Natural killer cell treated with Interleukin-12 subunit alpha and Interleukin-12 subunit beta and Interleukin-15 and Interleukin-18, amount 100 ng/mL, for 72 hours (primary cell): ENCODE measurements at places on chromosomes 6 and 20. TPM values are rescaled to one million over a fixed set of nuclear protein-coding genes. Genes with fewer than 3 reads are reported as not detected.

- no peak for DNase-seq
- no peak overlapping the region for H3K4me3 ChIP-seq
- H3K27ac ChIP-seq, result no peak overlapping the region
- no peaks in the 10 kb centered on the region for H3K36me3 ChIP-seq
- no peaks in the 10 kb centered on the region for H3K4me1 ChIP-seq
- peaks cover 19% of the 10 kb centered on the region for H3K27me3 ChIP-seq
Measured at GRCh38 chr20:51120438-51120837, 97.5 kb upstream of the KCNG1 start.

GRCh38 chr6:63923139-63923739, 287.6 kb downstream of the PHF3 start:
- DNase-seq, result no peak
- no peaks in the 10 kb centered on the region for H3K4me1 ChIP-seq
- H3K4me3 ChIP-seq, result no peak overlapping the region
- no peaks in the 10 kb centered on the region for H3K36me3 ChIP-seq
- no peaks in the 10 kb centered on the region for H3K27me3 ChIP-seq
- H3K27ac ChIP-seq, result no peak overlapping the region

GRCh38 chr20:38162149-38162548, 2.9 kb downstream of the TGM2 start:
- H3K4me3 ChIP-seq, result no peak overlapping the region
- H3K27ac ChIP-seq, result no peak overlapping the region
- H3K4me1 ChIP-seq, result peaks cover 9% of the 10 kb centered on the region
- no peak for DNase-seq
- no peaks in the 10 kb centered on the region for H3K27me3 ChIP-seq
- no peaks in the 10 kb centered on the region for H3K36me3 ChIP-seq

Gene BCAS1
- total RNA-seq, result 0.10 TPM

DNA sequence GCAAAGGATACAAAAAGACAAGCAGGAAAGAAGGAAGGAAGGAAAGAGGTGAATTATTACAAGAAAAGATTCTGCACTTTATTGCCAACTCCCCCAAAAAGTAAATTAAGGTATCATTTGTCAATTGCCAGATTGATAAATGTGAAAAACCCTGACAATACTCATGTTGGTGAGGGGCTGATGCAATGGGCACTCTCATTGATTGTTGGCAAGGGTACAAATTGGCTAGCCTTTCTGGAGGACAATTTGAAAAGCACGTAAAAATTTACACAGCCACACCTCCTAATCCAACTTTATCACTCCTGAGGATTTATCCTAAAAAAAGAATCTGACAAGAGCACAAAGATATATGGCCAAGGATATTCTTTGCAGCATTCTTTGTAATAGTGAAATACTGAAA, 47.7 kb downstream of the SCML4 start:
- no peaks in the 10 kb centered on the region for H3K27me3 ChIP-seq
- no peak overlapping the region for H3K27ac ChIP-seq
- peaks cover 18% of the 10 kb centered on the region for H3K4me1 ChIP-seq
- no peaks in the 10 kb centered on the region for H3K36me3 ChIP-seq

- no peak for DNase-seq
- H3K27ac ChIP-seq, result no peak overlapping the region
- H3K4me1 ChIP-seq, result no peaks in the 10 kb centered on the region
- peaks cover 11% of the 10 kb centered on the region for H3K36me3 ChIP-seq
- H3K27me3 ChIP-seq, result no peaks in the 10 kb centered on the region
Measured at GRCh38 chr6:67353861-67354260, 1281.2 kb upstream of the ADGRB3 start.

Gene FAM83C
- not detected for total RNA-seq

Gene C6orf58
- not detected for total RNA-seq

DNA sequence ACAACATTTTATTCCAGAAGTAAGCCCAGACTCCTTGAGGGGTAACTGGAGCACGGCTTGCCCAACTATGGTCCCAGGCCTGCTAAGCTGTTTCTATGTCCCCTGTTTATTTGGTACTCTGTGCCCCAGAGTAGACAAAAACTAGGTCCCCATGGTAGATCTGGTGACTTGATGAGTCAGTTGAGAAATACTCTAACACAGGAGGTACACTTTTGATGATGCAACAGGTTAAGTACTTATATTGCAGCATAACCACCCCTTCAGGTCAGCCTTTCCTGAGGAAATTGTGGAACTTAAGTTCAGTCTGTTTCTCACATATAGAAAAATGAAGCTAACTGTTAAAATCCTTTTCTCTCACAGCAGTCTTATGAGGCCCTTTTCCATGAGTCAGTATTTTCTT, 19.6 kb downstream of the TTPAL start:
- no peaks in the 10 kb centered on the region for H3K27me3 ChIP-seq
- peak overlapping the region; percentile 80 for H3K27ac ChIP-seq
- peaks cover 25% of the 10 kb centered on the region for H3K36me3 ChIP-seq
- H3K4me3 ChIP-seq, result peak overlapping the region; percentile 52

GRCh38 chr6:168848797-168849196, 404.8 kb downstream of the THBS2 start:
- no peaks in the 10 kb centered on the region for H3K27me3 ChIP-seq
- no peak overlapping the region for H3K27ac ChIP-seq
- DNase-seq, result no peak
- peaks cover 4% of the 10 kb centered on the region for H3K4me1 ChIP-seq
- no peak overlapping the region for H3K4me3 ChIP-seq
- H3K36me3 ChIP-seq, result peaks cover 5% of the 10 kb centered on the region

GRCh38 chr6:27834879-27835549, 77.2 kb downstream of the OR2B2 start:
- no peaks in the 10 kb centered on the region for H3K27me3 ChIP-seq
- peaks cover 5% of the 10 kb centered on the region for H3K36me3 ChIP-seq
- peaks cover 36% of the 10 kb centered on the region for H3K4me1 ChIP-seq

GRCh38 chr20:59629141-59630045, 25.1 kb downstream of the PHACTR3 start:
- no peak for DNase-seq
- H3K27me3 ChIP-seq, result peaks cover 9% of the 10 kb centered on the region
- H3K27ac ChIP-seq, result no peak overlapping the region
- H3K36me3 ChIP-seq, result no peaks in the 10 kb centered on the region
- no peaks in the 10 kb centered on the region for H3K4me1 ChIP-seq
- H3K4me3 ChIP-seq, result no peak overlapping the region

GRCh38 chr6:167125410-167125809, 2.5 kb downstream of the CCR6 start:
- no peak overlapping the region for H3K4me3 ChIP-seq
- no peak for DNase-seq
- no peak overlapping the region for H3K27ac ChIP-seq
- H3K36me3 ChIP-seq, result no peaks in the 10 kb centered on the region
- H3K4me1 ChIP-seq, result peaks cover 46% of the 10 kb centered on the region

- no peak overlapping the region for H3K27ac ChIP-seq
- no peak for DNase-seq
- no peaks in the 10 kb centered on the region for H3K4me1 ChIP-seq
- H3K36me3 ChIP-seq, result no peaks in the 10 kb centered on the region
- peaks cover 32% of the 10 kb centered on the region for H3K27me3 ChIP-seq
Measured at GRCh38 chr20:36312724-36313441, 6.7 kb downstream of the DLGAP4 start.

DNA sequence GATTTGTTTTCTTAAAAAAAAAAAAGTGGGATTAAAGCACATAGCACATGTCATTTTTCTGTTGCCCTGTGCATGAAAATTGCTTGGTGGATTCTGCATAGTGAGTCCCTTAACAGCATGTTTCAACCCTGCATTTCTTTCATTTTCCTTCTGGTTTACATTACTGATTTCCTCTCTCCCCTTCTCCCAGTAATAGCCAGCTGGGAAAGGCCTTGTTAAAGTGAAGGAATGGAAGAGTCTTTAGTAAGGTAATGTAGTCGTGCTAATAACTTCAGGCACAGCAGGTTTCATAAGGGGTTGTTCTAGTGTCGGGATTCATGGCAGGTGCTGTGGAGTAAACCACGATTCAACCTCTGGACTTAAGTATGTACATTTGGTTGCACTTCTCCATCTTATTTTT, 202.4 kb downstream of the FARS2 start:
- no peaks in the 10 kb centered on the region for H3K36me3 ChIP-seq
- H3K27ac ChIP-seq, result no peak overlapping the region
- DNase-seq, result no peak
- H3K4me1 ChIP-seq, result peaks cover 5% of the 10 kb centered on the region
- no peaks in the 10 kb centered on the region for H3K27me3 ChIP-seq

- H3K4me1 ChIP-seq, result peaks cover 7% of the 10 kb centered on the region
- no peak overlapping the region for H3K27ac ChIP-seq
Measured at GRCh38 chr6:125310994-125311649, 9.4 kb upstream of the HDDC2 start.
